ENCODE measurements at places on chromosomes 11 and 22. TPM values are rescaled to one million over a fixed set of nuclear protein-coding genes. Genes with fewer than 3 reads are reported as not detected.

GRCh38 chr11:2975594-2975993, 16.5 kb downstream of the NAP1L4 start:
- DNase-seq: no peak

DNA sequence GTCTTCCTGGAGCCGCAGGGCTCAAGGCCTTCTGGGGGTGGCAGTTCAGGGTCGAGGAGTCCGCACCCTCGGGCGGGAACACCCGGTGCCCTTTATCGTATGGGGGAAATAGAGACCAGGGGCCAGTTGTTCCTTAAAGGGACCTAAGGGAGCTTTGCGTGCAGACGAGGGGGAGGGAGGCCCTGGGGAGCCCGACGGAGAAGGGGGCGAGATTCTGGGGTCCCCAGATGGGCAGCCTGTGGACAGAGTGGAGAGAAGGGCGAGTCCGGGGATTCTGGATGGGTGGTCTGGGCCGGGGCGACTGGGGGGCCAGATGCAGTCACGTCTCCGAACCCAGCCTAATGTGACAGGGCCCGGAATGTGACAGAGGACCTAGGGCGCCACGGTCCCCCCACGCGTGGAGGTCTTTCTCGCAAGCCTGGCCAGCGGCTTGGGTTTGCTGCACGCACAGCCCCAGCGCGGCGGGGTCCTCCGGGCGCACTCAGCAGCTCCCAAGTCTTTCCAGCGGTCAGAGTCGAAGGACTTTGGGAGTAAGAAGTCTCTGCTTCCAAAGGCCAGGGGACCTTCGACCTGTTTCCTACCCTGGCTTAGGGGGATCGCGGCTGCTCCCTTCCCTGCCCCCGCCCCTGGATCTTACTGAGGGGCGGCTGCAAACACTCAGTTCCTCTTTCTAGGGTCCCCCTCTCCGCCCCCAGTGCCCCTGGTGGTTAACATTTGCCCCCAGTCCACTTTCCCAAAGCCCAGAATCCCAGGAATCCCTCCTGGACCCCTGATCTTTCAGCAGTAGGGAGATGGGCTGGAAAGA, 547 bp downstream of the TUBA8 start:
- DNase-seq: no peak

Gene EPS8L2
- polyA plus RNA-seq: 9.0 TPM

Gene PAMR1
- polyA plus RNA-seq: 20.7 TPM

Measured in muscle of back (tissue), 13 donors.